ENCODE measurements at places on chromosomes 12 and 14. TPM values are rescaled to one million over a fixed set of nuclear protein-coding genes. Genes with fewer than 3 reads are reported as not detected.

DNA sequence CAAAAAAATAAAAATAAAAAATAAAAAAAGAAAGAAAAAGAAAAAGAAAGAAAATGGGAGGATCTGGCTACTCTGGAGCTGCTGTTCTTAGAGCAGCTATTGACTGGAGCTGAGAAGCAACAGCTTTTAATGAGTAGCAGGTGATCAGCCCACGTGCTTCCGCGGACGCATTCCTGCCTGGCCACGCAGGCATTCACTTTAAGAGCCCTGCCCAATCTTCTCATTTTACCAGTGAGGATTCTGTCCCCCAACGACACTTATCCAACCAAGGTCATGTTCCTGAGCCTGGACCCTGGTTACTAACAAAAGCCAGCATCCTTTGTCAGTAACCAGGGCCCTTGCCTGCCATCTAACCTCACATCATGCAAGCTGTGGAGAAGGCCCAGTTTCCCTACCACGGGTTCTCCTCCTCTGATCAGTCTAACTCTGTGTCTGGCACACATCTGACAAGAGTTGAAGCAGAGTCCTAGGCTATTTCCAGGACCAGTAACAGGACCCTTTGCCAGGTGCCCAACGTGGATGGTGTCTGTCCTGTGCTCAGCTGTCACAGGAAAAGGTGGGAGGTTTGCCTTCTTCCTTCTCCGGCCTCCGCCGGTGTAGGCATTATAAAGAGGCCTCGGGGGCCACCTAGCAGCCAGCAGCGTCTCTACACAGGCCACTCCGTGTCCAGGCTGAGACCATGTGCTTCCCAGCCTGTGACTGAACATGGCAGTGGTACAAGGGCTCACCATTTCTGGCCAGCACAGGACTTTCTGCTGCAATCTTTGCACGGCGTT lies 60.9 kb upstream of the GPATCH2L start:
- peak; percentile 42 for DNase-seq

DNA sequence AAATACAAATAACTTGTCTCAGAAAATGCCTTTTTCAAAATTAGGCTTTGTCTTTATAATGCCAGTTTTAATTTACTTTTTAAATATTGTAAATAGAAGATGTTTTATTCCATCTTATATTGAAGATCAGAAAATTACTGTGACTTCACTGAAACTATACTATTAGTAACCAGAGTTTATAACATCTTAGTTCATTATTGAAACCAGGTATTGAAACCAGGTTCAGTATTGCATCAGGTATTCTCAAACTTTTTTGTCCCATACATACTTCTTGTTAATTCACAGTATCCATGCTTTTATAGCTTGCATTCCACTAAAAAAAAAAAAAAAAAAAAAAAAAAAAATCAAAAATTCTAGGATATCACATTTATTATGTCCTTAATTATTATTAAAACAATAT lies 227.5 kb downstream of the GXYLT1 start:
- no peak for DNase-seq

DNA sequence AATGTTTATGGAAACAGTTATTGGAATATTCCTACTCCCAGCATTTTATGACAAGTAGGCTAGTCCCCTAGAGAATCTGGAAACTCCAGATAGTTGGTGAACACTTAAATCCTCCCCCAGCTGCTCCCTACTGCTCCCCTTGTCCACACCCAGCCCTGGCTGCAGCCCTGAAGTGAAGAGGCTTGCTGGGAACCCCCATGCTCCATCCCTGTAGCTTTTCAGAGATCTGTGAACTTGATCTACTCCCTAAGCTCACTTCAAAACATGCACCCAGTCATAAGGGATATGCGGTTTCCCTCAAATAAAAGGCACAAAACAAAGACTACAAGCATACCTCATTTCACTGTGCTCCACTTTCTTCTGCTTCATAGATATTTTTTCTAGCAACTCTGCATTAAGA lies 33.2 kb downstream of the EGLN3 start:
- no peak for DNase-seq

GRCh38 chr14:70642303-70643235 lies 853 bp downstream of the TTC9 start:
- no peak for DNase-seq

GRCh38 chr12:109645194-109645593 lies 68.4 kb upstream of the FAM222A start:
- DNase-seq: no peak

DNA sequence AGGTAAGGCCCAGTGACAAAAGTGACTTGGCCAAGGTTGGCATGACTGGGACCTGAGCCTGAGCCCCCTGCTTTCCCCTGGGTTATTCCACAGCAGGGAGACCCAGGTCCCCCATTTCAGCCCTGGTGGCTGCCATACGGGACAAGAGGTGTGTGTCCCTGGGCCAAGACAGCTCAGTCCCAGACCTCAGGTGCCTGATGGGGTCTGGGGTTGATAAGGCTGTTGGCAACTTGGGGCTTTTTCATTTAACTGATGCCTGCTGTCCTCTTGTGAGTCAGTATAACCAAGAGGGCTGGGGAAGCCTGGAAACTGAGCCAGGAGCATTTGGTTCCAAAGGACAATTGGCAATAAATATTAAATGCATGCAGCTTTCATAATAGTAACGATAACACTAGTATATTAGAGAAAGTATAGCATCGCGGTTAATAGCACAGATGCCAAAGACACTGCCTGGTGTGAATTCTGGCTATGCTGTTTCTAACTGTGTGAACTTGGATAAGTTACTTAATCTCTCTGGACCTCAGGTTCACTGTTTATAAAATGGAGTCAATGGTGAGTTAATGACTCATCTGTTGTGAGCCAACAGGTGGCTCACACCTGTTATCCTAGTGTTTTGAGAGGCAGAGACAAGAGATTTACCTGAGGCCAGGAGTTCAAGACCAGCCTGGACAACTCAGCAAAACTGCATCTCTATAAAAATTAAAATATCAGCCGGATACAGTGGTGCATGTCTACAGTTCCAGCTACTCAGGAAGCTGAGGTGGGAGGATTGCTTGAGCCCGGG lies 898 bp downstream of the SDSL start:
- DNase-seq: no peak

GRCh38 chr12:116483959-116484750 lies 75.0 kb upstream of the MAP1LC3B2 start:
- no peak for DNase-seq

GRCh38 chr14:64762044-64763034 lies 58.1 kb downstream of the PLEKHG3 start:
- peak; percentile 82 for DNase-seq

GRCh38 chr14:34583525-34583924 lies 44.0 kb upstream of the EAPP start:
- no peak for DNase-seq

DNA sequence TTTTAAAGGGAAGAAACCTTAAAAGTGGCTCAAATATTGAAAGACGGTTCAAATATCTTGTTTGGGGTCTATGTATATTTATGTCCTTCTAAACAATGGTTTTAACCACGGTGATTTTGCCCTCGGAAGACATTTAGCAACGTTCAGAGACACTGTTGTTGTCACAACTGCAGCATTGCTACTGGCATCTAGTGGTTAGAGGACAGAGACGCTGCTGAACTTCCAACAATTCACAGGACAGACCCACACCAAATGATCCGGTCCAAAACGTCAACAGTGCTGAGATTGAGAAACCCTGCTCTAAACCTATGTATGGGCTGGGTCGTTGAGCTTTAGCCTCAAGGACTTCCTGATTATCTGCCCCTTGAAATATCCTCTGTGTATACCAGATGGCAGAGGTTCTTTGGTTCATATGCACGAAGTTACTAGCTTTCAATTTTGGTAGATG lies 1.7 kb downstream of the ANGEL1 start:
- DNase-seq: peak; percentile 39

GRCh38 chr14:74089251-74090020 lies 4.7 kb downstream of the LIN52 start:
- no peak for DNase-seq

DNA sequence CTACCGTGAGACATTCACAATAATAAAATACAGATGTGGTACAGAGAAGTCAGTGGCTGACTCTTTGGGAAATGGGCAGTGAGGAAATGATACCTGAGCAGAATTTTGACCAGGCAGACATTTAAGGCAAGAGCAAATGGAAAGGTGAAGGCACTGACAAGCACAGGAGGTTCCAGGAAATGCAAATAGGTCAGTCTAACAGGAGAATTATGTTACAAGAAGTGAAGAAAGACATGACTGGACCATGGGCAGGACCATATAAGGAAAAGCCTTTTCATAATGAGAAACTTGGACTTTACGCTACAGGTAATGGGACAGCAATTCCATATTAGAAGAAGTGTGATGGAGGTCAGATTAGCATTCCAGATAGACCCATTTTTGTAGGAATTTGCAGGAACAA lies 338.9 kb downstream of the PDZRN4 start:
- no peak for DNase-seq

- no peak for DNase-seq
These were observed 737.8 kb downstream of the RERGL start for GRCh38 chr12:17352164-17352563.

GRCh38 chr12:15627995-15628945 lies 160.9 kb downstream of the EPS8 start:
- DNase-seq: no peak

GRCh38 chr12:10247436-10248058 lies 34.9 kb downstream of the GABARAPL1 start:
- DNase-seq: no peak

DNA sequence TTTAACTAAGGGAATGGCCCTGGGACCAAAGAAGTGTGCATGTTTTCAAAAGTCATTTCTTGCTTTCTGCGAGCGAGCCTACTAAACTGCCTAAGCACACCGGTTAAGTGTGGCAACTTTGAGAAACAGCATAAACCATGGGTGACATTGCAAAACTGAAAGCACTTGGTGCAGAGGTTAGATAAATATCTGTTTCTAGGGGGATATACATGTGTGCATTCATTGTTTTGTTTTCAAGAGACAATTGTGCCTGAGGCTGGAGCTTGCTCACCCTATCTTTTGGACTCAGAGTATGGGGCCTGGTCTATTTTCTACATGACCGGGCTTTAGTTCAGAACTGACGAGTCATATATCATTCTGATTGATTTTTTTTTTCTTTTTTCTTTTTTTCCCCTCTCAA lies 923.4 kb downstream of the NRXN3 start:
- no peak for DNase-seq

- DNase-seq: no peak
These were observed 3.7 kb upstream of the PNMA1 start for GRCh38 chr14:73717711-73718417.

GRCh38 chr12:6336889-6337853 lies 4.7 kb downstream of the TNFRSF1A start:
- DNase-seq: no peak

- no peak for DNase-seq
These were observed 85.6 kb upstream of the TMEM263 start for GRCh38 chr12:106870116-106870515.

- no peak for DNase-seq
These were observed 1221.4 kb downstream of the VRK1 start for GRCh38 chr14:98018628-98019027.

DNA sequence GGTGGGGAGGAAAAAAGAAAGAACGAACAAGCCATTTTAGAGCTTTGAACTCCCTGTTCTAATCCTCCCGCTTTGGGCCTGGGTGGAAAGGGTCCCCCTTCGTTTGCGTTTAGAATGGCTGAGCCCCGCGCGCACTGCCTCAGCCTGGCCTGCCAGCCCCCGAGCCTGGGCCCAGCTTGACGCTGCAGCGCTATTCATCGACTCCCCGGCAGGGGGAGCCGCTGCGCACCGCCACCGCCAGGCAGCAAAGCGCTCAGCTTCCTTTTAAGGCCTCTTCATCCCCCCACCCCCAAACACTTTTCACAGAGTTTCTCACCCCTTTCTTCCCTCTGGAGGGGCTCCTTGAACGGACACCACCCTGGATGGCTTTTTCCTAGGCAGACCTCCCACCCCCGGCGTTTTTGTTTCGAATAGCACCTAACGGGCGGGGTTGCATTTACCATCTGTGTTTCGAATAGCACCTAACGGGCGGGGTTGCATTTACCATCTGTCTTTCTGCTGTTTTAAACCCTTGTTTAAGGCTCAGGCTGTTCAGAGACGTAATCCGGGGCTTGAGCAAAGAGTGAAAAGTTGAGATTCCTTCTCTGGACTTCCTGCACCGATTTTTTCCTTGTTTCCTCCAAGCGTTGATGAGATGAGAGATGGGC lies 56.4 kb upstream of the PIWIL1 start:
- DNase-seq: no peak

DNA sequence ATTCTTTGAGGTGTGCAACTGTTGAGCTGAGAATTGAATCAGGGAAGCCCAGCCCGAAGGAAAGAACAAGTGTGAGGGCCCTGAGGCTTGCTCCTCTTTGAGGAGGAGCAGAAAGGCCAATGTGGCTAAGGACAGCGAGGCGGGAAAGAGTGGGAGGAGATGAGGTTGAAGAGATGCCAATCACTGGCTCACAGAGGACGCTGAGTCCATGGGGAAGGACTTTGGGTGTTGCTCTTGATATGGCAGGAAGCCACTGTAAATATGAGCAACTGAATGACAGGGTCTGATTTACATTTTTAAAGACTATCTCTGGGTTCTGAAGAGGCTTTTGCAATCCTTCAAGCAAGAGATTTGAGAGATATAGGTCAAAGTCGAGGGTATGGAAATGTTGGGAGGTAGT lies 3.3 kb upstream of the APPL2 start:
- DNase-seq: no peak

DNA sequence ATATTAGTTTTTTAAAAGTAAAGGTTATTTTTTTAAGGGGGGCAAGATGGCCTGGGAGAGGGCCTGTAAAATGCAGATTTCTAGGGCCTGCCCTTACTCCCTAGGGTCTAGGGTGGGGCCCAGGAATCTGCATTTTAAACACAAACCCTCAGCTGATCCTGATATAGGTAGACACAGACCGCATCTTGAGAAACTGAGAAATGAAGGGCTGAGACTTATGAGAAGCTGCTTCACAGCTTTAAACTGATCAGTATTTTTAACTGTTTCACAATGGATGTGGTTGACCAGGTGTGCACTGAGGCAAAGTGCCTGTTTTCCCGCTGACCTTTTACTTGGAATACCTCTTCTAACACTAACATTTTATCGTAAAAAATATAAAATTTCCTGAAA lies 84.0 kb downstream of the CCDC88C start:
- DNase-seq: no peak

DNA sequence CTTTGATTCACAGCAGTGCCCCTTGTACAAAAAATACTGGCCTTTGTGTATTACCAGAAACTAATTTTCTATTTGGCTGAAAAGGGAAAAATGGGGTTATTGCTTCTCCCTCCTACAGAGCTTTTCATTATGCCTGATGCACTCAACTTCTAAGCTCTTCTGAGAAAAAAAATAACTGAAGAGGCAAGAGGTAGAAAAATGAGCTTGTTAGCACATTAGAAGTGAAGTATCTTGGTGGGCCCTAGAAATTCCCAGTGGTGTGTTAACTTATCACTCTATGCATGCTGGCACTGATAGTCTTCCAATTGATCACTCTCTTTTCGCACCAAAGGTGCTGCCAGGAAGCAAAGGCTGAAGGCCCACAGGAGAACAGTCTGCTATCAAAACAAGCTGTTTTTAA lies 17.1 kb downstream of the INSM2 start:
- DNase-seq: no peak

Gene FAM90A1
- total RNA-seq: 0.10 TPM

Gene SPTB
- not detected for total RNA-seq

Gene CCDC197
- not detected for total RNA-seq

Gene GPRC5A
- total RNA-seq: 55.9 TPM

Gene SERPINA9
- not detected for total RNA-seq

Gene FITM1
- not detected for total RNA-seq

Gene CABP1
- total RNA-seq: not detected

Gene CCDC88C
- 13.4 TPM for total RNA-seq

Gene RASAL1
- total RNA-seq: 16.3 TPM

Gene TMEM229B
- total RNA-seq: 0.69 TPM

Gene FAM181A
- total RNA-seq: not detected

Gene BEGAIN
- total RNA-seq: 1.0 TPM
